ENCODE measurements at places on chromosomes 11 and 22.

DNA sequence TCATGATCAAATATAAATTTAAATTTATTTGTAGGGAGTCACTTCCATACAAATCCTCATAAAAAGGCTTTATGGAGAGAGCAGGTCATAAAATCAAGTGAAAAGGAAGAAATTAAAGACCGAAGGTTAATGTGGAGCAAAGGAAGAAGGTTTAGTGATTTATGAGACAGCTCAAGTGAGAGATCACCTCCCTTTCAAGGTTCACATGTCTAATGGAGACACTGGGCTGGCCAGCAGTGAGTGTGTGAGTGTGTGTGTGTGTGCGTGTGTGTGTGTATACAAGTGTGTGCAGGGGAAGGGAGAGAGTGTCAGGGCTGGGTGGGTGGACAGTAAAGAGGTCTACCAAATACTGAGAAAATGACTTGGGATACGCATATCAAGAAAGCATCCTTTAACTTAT lies 251.2 kb downstream of the FAT3 start:
- DNase-seq = no peak

GRCh38 chr11:109041876-109042275 lies 377.0 kb downstream of the DDX10 start:
- no peak for DNase-seq

GRCh38 chr11:124662106-124662505 lies 11.4 kb downstream of the SIAE start:
- no peak for DNase-seq

DNA sequence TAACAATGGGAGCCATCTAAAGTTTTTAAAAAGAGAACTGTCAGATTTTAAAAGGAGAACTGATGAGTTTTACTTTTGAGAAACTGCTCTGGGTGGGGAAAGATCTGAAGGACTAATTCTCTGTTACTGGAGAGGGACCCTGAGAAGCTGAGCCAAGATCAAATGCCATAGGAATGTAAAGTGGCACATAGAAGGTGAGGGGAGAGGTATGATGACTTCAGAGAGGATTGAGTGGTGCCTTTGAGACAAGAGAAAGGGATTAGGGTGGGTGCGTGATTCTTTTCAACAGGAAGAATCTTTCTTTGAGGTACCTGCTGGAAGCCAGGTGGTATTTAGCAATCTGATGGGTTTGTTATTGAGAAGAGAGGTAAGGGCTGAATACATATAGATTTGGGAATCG lies 9.0 kb downstream of the CRKL start:
- no peak for DNase-seq

- DNase-seq = no peak
Observed at GRCh38 chr11:100774859-100775258, 87.8 kb downstream of the ARHGAP42 start.

DNA sequence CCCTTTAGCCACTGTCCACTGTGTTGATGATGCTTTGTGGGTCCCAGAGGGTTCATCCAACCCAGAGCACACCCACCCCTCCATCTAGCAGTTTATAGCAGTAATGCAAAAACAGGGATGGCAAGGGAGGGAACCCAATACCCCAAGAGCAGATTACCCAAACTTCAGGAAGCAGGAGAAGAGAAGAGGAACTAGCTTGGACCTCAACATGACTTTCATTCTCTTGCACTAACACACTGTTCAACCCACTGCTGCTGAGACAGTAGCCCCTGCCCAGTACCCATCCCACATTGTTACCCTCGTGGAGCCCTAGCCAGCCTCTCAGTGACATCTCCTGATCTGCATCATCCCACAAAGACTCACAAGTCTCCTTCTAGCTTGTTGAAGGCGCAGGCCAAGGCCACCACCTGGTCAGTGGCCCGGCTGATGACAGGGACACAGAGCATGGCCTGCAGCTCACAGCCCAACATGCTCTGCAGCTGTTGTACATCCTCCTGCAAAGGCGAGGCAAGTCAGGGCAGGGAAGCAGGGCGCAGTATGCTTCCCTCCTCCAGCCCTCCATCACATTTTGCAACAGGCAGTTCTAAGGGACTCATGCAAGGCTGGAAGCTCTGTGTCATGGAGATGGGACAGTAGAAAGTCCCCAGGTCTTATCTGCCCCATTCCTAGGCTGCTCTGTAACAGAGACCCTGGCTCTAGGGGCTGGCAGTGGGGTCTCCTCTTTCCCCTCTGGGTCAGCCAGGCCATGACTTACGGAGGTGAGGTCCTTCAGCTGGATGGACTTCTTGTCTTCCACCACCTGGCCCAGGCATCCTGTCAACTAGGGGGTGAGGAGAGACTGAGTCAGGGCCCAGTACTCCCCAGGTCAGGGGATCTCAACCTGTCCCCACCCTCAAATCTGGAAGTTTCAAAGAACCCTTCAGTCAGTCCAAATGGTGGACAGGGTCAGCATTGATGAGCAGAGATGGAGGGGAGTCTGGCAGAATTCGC lies 85.5 kb downstream of the PDE2A start:
- no peak for DNase-seq

DNA sequence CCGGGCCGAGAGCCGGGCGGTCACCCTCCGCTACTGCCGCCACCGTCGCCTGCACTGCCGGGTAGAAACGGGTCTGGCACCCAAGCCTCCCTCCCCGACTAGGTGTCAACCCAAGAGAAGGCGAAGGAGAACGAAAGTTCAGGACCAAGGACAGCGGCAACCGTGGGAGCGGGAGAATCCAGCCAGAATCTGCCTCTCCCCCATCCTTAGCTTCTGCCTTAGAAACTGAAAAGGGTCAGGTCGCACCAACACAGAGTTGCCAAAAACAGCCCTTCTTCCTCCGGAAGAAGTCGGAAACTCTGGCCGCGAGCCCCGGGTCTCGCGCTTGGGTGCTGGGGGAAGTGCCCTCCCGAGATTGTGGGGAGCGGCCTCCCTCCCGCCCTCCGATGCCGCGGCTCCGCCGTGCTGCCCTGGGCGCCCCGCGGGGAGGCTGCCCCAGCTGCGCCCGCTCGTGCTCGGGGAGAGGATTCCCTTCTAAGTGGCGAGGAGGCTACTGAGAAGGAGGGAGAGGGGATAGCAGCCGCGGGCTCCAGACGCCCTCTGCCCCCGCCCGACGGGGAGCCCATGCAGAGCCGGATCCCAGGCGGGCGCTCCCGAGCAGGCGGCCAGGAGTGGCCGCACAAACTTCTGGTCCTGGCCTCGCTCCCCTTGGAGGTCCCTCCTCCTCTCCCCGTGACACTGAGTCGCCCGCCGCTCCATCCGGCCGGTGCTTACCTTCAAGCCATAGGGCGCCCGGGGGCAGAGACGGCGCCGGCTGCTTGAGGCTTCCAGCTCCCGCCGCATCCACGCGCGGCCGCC lies 637 bp downstream of the DRD2 start:
- DNase-seq = peak; percentile 5
